Stimulated activated CD8-positive, alpha-beta memory T cell treated with anti-CD3 and anti-CD28 coated beads, Interleukin-7, amount 100 ng/mL, for 1 hour (primary cell): ENCODE measurements at places on chromosomes 7 and 10.

GRCh38 chr10:76555067-76555670 lies 1082.4 kb downstream of the KCNMA1 start:
- DNase-seq, result no peak

- DNase-seq, result no peak
These were observed 640.4 kb downstream of the TYW1 start for GRCh38 chr7:67637023-67637358.

DNA sequence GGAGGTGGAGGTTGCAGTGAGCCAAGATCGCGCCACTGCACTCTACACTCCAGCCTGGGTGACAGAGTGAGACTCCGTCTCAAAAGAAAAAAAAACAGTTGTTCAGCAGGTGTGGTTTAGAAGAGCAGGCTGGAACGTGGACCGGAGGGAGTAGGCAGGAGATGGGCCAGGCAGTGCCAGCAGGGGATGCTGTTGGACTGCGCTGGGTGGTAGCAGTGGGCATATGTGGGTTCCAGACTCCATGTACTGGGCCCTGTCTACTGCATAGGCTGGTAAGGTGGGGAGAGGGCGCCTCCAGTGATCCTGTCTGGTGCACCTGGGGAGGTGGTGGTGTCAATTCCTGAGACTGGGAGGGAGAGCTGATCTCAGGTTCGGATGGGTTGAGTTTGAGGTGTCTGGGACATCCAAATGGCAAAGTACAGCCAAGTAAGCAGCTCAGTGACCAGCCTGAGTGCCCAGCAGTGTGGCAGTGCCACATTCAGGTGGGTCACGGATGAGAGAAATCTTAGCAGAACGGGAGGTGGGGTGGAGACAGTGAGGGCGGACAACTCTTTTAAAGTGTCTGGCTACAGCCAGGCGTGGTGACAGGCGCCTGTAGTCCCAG lies 25.9 kb downstream of the SFXN4 start:
- DNase-seq, result peak; percentile 15

- DNase-seq, result no peak
These were observed 57.1 kb downstream of the AOAH start for GRCh38 chr7:36667007-36667745.

DNA sequence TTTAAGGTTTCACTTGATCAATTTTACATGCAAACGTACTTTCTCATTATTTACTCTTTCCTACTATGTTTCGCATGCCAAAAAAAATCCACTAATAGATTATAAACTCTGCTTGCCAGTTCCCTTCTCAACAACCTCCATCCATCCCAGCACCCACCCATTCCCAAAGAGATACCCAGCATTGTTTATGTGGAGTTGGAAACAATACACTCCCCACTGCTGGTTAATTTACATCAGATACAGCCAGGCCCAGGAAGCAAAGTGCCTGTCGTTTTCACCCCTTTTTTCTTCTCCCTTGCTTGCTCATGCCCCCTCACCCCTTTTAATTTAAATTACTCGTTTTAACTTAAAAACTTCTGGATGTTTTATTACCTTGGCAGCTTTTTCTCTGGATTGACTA lies 59.9 kb downstream of the HIBADH start:
- DNase-seq, result no peak

- DNase-seq, result no peak
These were observed 90.1 kb upstream of the CYP26C1 start for GRCh38 chr10:92970301-92971070.

DNA sequence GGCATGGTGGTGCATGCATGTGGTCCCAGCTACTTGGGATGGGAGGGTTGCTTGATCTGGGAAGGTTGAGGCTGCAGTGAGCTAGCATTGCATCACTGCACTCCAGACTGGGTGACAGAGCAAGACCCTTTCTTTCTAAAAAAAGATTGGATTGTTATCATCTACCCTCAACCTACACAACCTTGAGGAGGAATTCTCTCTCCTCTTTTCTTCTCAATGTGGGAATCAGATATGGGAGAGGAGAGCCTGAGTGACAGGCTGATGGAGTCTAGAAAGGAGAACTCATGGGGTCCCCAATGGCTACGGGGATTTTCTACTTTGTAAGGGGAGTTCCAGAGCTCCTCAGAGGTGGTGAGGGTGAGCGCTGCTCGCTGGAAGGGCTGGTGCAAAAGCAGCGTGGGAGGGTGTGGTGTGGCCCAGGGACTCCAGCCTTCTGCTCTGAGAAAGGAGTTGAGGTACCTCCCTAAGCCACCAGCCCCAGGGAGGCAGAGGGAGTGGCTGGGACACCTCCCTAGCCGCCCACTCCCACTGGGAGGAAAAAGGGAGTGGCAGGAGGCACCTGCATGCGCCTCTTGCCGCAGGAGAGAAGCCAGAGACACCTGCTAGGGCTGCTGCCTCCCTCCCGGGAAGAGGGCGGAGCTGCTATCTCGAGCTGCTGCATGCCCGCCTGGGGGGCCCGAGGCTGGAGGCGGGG lies 48.4 kb downstream of the GATA3 start:
- DNase-seq, result no peak

GRCh38 chr7:131602994-131603372 lies 46.6 kb upstream of the PODXL start:
- DNase-seq, result no peak

DNA sequence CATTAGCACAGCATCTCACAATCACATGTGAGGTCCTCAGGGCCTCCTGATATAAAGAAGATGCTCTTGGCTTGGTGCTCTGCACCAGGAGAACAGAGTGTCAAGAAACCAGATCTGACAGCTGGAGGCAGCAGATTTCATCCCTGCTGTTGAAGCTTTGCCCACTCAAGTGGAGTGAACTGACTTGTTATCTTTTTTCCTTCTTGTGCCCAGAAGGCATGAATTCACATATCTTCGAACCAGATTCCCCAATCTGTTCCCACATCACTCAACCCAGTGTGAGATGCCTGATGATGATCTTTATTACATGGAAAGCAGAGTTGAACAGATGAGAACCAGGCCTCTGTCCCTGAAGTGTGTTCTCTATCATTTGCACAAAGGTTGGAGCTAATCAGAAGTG lies 521.0 kb downstream of the SORCS1 start:
- DNase-seq, result no peak
